ENCODE measurements at places on chromosomes 6 and 20.

DNA sequence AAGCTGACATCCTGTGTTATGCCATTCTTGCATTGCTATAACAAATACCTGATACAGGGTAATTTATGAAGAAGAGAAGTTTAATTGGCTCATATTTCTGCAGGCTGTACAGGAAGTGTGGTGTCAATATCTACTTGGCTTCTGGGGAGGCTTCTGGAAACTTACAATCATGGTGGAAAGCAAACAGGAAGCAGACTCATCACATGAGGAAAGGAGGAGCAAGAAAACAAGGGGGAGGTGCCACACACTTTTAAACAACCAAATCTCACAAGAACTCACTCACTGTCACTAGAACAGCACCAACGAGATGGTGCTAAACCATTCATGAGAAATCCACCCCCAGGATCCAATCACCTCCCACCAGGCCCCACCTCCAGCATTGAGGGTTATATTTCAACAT is 143.1 kb upstream of the GGTLC1 start:
- DNase-seq, result no peak

DNA sequence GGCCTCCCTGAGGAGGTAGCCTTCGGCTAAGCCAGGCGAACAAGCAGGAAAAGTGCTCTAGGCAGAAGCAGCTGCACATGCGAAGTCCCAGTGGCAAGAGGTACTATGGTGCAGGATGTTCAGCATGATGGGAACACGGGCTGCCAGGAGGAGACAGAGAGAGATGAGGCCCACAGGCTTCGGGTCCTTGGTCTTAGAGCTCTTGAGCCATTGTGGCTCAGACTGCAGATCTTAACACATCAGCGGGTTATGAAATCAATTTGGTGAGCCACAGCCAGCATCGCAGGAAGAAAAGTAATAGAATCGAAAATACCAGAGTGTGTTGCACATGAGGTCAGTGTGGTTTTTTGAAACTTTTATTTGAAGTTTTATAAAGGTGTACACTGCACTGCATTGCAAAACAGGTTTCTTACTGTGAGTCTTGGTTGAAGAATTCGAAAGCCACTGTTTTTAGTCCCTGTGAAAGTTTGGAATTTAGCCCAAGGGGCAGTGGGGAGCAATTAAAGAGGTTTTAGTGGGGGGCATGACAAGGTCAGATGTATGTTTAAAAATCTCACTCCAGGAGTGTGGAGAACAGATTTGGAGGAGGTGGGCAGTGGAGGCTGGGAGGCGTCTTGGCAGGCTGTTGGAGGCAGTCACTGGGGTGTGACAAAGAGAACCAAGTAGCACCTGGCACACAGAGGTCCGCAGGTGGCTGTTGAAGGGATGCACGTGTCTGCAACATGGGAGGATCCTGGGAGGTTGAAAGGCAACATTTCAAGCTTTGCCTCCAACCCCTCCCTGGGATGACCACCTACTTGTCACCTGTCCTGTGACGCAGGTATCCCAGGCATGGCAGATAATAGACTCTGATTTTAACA is 69.3 kb downstream of the EYA2 start:
- DNase-seq, result peak; percentile 17

DNA sequence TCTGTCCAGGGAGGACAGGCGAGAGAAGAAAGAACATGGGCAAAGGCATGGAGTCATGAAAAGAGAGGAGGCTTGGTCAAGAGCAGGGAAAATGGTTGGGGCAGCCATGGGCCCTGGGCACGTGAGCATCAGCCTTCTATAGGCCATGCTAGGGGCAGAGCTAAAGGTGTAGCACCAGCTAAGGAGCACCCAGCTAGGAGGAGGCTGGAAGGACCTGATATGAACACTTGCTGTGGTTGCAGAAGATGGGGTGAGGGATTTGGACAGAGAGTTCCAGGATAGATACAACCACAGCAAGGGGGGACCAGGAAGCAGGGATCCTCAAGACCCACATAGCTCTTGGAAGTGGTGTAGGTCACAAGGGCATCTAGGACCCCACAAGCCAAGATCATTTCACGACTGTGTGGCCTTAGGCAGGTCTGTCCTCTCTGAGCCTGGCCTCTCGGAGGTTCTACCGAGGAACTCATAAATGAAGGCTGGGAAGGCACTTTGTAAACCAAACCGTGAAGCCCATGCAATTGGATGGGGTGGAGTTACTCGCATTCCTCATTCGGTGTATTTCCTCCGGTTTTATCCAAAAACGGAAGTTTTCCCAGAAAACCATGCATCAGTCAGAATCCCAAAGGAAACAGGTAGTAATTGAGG is 74.0 kb upstream of the TOP1 start:
- DNase-seq, result no peak

DNA sequence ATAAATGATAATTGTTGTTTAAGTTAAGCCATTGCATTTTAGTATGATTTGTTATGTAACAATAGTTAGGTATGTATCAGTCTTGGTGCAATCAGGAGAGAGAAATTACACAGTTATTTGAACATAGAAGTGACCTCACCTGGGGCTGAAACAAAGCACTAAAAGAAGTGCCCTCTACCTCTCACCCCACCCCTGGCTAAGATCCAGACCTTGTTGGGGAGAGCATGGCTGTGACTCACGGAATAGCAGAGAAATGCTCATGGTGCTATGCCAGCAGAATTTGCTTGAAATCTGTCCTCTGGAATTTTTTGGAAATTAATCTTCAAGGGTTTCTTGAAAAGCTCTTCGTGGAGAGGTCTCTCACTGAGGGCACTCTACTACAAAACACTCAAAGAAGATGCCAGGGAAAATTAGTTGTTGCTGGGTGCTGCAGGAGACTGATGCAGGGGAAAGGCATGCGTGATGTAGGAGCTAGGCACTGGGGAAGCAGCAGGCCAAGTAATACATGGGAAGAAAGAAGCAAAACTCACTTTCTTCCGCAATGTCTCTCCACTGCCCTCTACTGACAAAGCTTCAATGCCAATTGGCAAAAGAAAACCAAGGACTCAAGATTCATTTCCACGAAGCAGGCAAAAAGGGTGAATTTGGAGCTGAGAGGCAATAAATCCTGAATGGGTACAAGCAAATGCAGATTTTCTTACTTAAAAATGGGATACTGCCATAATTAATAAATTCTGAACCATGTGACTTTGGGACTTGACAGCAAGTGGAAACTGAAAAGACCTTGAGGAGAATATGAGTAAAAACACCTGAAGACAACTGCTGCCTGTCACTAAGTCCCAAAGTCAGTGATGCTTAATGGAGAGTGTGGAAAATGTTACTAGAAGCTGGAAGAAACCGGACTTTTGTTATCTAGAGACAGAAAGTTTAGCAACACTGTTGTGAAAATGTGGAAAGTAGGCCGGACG is 136.3 kb upstream of the ZNF184 start:
- DNase-seq, result no peak

DNA sequence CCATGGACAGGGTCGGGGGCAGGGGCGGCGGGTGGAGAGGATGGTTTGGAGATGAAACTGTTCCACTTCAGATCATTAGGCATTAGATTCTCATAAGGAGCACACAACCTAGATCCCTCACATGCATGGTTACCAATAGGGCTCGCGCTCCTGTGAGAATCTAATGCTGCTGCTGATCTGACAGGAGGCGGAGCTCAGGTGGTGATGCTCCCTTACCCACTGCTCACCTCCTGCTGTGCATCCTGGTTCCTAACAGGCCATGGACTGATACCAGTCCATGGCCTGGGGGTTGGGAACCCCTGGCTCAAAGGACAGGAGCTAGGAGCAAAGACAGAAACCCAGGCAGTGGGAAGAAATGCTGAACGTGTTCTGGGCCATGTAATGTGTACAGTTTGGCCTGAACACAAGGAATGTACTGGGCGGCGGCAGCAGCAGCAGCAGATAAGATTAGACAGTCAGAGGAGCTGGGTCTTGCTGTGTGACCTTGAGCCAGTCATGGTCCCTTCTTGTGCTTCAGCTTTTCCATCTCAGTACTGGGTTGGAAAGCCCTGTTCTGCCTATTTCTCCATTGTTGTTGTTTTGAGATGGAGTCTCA is 4.7 kb upstream of the SPAG4 start:
- no peak for DNase-seq

DNA sequence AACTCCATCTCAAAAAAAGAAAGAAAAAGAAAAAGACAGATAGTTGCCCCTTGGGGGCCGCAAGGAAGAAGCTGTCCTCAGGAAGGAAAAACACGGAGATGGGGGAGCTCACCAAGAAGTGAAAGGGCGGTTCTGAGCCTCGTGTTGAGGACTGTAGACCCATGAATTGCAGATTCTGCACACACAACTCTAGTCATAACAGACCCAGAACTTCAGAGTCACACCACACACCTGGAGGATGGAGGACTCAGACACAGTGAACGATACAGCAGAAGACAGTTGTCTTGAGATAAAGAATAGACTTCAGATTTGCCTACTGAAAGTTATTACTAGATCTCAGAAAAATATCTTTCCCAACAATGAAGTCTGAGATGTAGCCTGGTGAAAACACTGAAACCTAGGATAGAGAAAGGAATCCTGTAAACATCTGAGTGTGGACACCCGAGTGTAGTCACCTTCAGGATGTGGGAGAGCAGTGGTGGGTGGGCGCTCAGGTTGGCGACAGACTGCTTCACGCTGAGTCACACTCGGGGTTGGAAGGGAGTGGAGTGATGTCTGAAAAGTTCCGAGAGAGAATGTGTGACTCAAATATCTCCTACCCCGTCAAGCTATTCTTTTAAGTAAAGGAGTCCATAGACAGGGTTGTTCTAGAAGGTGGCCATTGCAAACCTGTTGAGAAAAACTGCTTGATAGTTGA is 88.1 kb downstream of the MAP3K4 start:
- DNase-seq, result no peak

GRCh38 chr20:4483486-4483885 is 238.2 kb upstream of the PRND start:
- no peak for DNase-seq

DNA sequence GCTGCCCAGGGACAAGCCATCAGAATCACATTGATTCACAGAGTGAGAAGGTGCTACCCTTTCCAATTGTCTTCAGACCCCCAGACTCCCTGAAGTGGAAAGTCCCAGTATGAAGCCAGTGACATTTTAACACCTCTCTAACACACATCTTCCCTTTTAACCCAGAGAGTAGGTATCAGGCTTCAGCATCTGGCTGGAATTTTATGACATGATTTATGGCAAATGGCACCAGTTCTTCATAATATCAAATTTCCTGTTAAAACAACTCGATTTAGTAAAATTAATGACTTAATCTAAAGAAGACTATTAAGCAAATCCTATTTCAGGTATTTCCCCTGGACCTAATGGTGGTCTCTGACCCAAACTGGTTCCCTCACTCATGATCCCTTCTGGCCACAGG is 25.0 kb downstream of the KCNB1 start:
- no peak for DNase-seq

GRCh38 chr6:118012944-118013343 is 105.9 kb downstream of the SLC35F1 start:
- DNase-seq, result no peak

DNA sequence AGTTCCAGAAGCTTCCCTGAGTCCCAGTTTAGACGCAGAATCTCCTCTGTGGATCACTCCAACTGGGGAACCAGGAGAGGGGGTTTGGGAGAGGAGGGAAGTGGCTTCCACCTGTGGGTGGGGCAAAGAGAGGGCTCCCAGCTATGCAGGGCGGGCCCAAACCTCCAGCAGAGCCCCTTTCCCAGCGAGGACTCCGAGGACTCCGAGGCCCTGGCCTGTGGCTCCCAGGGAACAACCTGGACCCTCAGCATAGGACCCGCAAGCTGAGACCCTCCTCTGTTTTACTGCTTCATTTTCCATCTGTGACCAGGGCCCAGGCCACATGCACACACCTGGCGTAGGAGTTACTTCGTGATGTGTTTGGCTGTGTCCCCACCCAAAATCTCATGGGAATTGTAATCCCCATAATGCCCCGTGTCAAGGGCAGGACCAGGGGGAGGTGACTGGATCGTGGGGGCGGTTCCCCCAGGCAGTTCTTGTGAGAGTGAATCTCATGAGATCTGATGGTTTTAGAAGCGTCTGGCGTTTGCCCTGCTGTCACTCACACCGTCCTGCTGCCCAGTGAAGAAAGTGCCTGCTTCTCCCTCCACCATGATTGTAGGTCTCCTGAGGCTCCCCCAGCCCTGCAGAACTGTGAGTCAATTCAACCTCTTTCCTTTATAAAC is 27.9 kb downstream of the NTSR1 start:
- DNase-seq, result no peak

DNA sequence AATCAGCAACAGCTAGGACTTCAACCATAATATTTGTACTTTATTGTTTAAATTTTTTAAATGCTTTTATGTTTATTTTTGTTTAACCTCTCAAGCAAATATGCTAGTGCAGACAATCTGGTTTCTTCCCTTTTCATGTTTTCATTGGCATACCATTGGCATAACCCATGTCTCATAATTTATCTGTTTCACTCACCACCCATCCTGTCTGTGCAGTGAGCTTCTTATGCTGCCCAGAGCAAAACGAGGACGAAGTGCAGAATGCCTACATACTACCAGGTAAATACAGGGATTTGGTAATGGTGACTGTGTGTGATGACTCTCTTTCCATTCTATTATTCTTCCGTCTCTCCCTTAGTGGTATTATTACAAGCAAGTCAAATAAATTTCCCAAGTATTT is 361.4 kb upstream of the KCNQ5 start:
- no peak for DNase-seq

GRCh38 chr6:88166493-88167351 is 575 bp upstream of the CNR1 start:
- DNase-seq, result peak; percentile 19

DNA sequence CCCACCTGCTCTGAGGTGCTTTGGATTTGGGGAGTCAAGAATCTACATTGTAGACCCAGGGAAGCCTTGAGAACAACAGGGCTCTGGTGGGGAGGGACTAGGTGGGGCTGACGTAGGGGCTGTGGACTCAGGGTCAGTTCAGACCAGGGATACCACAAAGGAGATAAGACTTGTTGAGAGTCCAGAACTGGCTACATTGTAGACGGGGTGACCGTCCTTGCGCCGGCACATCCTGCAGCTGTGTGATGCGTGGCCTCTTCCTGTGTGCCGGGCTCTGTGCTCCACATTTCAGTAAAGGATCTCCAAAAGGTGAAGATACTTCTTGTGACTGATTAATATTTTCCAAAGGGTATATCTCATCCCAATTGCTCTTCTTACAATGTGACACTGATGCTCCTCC is 9.8 kb upstream of the TLDC2 start:
- no peak for DNase-seq

- no peak for DNase-seq
These were observed 20.4 kb upstream of the RAB23 start for GRCh38 chr6:57242505-57242904.

GRCh38 chr6:152161501-152161900 is 354.0 kb downstream of the ESR1 start:
- no peak for DNase-seq

- DNase-seq, result no peak
These were observed 144.3 kb downstream of the TBC1D7 start for GRCh38 chr6:13184089-13184468.

Data from NCI-H1092 treated with DMSO at 0.1 percent for 48 hours (cell line).